ENCODE measurements at places on chromosomes 7 and 10.

DNA sequence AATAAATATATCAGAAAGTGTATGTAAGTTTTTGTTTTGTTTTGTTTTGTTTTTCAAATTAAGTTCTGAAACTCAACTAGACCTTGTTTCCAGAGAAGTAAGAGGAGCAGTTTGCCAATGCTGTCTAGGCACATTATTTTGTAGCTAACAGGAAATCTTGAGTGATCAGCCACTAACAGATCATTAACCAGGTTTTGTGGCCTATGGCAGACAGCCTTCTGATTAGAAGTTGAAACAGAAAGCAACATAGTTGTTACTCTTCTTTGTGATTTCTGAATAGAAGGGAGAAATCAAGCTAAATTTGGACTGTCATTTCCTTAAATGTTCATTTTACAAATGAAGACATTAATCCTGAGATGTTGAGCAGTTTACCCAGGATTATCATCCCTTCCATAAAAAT lies 142.6 kb downstream of the PLXDC2 start:
- DNase-seq: no peak

GRCh38 chr7:117127585-117128168 lies 174.4 kb downstream of the ST7 start:
- DNase-seq: no peak

- no peak for DNase-seq
Observed at GRCh38 chr7:43469051-43469450, 113.9 kb upstream of the STK17A start.

- DNase-seq: no peak
Observed at GRCh38 chr7:47474937-47475879, 106.7 kb downstream of the TNS3 start.

GRCh38 chr10:79152423-79152817 lies 83.7 kb downstream of the ZMIZ1 start:
- no peak for DNase-seq

DNA sequence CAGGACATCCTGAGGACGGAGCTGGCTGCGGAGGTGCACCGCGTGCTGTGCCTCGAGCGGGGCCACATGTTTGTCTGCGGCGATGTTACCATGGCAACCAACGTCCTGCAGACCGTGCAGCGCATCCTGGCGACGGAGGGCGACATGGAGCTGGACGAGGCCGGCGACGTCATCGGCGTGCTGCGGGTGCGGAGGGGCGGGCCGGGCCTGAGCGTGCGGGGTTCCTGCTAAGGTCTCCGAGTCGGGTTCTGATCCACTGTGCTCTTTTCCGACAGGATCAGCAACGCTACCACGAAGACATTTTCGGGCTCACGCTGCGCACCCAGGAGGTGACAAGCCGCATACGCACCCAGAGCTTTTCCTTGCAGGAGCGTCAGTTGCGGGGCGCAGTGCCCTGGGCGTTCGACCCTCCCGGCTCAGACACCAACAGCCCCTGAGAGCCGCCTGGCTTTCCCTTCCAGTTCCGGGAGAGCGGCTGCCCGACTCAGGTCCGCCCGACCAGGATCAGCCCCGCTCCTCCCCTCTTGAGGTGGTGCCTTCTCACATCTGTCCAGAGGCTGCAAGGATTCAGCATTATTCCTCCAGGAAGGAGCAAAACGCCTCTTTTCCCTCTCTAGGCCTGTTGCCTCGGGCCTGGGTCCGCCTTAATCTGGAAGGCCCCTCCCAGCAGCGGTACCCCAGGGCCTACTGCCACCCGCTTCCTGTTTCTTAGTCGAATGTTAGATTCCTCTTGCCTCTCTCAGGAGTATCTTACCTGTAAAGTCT lies 10.4 kb downstream of the ATG9B start:
- peak; percentile 48 for DNase-seq

GRCh38 chr7:302054-302992 lies 12.4 kb downstream of the FOXL3 start:
- DNase-seq: no peak

GRCh38 chr7:52838981-52839411 lies 196.4 kb upstream of the POM121L12 start:
- no peak for DNase-seq

- no peak for DNase-seq
Observed at GRCh38 chr10:78844960-78845607, 223.7 kb upstream of the ZMIZ1 start.

GRCh38 chr10:8189458-8189857 lies 135.0 kb downstream of the GATA3 start:
- DNase-seq: no peak
